ENCODE measurements at places on chromosomes 2 and 18.
A peak's percentile ranks its signal among the peaks of the same experiment; 100 is the strongest.

GRCh38 chr2:11866358-11867335 lies 120.2 kb downstream of the LPIN1 start:
- DNase-seq = no peak

GRCh38 chr2:100862081-100862480 lies 42.1 kb downstream of the NPAS2 start:
- DNase-seq = no peak

GRCh38 chr18:48320639-48320945 lies 88.6 kb downstream of the ZBTB7C start:
- peak; percentile 10 for DNase-seq

DNA sequence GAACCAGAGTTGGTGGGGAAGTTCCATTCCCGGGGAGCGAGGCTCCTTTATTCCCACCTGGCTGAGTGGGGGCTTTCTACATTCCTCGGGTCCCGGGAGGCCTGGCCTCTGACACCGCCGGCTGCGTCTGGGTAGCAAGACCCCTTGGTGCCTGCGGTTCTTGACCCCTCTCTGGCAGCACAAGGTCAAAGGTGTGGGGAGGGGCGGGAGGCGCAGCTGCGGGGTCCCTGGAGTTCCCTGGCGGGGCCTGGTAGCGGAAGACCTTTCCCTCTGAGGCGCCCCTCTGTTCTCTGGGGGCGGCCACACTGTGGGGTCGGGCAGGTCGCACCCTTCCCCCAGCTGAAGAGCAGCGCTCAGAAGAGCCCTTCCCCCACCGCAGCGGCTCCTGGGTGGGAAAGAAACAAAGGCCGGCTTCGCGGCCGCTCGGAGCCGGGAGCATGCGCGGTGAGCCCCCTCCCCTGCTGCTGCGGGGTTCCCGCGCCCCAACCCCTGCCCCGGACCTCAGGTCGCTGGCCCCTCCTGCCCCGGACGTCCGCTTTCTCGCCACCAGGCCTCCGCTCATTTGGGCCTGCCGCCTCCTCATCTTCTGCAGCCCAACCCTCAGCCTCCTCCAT lies 146.3 kb downstream of the ANKRD44 start:
- DNase-seq = no peak

DNA sequence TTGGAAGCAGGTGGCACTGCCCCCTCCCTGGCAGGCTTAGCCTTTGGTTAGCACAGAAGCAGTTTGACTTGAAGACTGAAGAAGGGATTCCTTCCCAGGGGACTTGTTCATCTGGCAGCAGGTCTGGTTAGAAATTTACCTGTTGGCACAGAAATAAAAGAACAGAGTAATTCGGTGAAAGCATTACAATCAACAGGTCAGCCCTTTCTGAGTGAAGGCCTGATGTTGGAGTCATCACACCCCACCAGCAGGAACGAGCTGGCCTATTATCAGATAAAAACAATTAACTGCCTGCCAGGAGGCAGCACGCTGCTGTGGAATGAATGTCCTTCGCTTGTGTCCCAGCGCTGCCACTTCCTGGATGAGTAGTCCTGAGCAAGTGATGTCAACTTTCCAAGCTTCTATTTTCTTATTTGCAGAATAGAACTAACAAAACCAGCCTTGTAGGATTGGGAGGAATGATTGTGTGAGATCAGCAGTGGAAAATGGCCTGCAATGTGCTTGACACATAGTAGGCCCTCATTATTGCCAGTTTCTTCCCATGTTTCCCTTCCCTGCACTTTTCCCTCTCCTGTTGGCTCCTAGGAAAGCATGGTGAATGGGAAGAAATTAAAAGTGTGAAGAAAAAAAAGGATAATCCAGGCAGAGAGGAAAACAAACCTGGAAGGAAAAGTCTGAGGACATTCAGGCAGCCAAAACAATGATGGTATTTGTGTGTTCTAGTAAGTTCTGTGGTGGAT lies 29.0 kb downstream of the LGALSL start:
- DNase-seq = peak; percentile 54

GRCh38 chr2:15730545-15731212 lies 139.0 kb downstream of the DDX1 start:
- DNase-seq = peak; percentile 71

GRCh38 chr2:190156530-190157212 lies 94.1 kb upstream of the MSTN start:
- DNase-seq = no peak

DNA sequence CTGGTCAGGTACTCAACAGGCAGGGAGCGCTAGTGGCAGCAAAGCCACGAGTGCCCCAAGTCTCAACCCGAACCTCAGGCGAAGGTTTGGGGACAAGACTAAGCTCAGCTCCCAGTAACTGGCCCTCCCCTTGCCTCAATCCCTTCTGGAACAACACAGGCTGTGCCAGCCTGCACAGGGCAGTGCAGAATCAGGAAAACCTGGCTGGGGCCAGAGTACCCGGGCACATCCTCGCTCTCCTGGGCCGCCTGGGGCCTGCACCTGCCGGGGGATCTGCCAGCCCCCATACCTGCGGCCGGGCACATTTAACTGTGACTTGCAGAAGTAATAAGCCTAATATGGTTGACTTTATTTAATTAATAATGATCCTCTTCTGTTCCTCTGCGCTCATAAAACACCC lies 60.6 kb downstream of the GBX2 start:
- DNase-seq = no peak

DNA sequence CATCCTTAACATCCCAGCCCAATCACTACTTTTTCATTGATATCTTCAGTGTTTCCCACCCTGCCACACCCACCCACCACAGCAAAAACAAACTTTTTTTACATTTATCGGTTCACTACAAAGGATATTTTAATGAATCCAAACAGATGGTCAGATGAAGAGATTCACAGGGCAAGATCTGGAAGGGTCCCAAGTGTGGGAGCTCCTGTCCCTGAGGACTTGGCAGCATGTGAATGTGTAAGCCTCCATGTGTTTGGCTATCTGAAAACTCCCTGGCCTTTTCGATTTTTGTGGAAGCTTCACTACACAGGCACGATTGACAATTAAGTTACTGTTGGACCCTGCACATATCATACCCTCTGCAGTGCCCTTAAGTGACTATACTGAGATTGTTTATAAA lies 48.1 kb upstream of the CRIM1 start:
- no peak for DNase-seq

DNA sequence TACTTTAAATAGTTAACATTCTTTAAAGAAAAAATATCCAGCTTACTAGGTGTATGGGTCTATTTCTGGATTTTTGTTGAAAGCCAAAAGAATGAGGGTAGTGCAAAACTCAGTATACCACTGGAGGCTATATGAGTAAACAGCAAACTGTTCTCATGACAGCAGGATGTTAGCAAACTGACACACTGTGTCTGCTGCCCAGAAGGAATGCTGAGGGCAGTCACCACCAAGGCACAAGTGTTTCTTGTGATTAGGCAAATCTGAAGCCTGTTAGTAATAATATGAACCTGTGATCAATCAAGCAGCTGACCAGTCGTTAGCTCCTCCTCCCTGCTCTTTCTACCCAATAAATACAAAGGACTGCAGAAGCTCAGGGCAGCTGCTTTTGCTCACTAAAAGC lies 50.5 kb upstream of the SULT1C3 start:
- no peak for DNase-seq

DNA sequence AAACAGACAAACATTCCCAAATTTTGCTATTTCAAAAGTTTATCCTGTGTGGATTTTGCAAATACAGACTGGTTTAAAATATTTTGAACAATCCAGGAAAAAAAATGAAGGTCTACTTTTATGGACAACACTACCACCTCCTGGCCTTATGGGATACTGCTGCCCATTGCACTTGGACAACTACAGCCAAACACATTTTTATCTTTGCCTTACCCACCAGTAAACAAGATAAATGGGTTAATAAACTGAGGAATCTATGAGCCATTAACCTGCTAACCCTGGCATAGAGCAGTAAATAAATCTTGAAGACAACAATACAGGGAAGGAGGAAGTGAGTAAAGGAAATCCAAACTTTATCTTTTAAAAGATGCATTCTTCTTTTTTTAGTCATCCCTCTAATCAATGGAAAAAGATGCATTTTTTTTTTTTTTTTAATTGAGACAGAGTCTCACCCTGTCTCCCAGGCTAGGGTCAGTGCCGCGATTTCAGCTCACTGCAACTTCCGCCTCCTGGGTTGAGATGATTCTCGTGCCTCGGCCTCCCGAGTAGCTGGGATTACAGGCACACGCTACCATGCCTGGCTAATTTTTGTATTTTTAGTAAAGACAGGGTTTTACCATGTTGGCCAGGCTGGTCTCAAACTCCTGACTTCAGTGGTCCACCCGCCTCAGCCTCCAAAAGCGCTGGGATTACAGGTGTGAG lies 2.1 kb upstream of the SPIRE1 start:
- peak; percentile 84 for DNase-seq

DNA sequence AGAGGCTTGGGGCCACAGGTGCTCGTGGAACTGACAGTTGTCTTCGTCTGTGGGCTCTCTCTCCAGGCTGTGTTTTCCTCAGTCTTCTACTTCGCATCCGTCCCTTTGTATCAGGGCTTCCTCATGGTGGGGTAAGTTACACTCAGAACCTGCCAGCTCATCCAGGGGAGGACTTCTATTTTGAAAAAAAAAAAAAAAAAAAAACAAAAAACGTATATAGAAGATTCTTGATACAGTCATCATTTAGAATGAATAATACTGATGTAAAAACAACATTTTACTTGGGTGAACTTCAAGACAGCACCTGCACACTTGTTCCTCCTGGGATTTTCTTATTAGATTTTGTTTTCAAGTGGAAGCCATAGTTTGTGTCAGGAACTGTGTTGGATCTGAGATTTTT lies 47.7 kb upstream of the NFATC1 start:
- DNase-seq = no peak

- no peak for DNase-seq
Measured at GRCh38 chr2:171069286-171069956, 91.3 kb downstream of the TLK1 start.

- no peak for DNase-seq
Measured at GRCh38 chr2:65096948-65097347, 33.0 kb downstream of the RAB1A start.

GRCh38 chr2:12488352-12489318 lies 228.1 kb upstream of the TRIB2 start:
- DNase-seq = peak; percentile 34

DNA sequence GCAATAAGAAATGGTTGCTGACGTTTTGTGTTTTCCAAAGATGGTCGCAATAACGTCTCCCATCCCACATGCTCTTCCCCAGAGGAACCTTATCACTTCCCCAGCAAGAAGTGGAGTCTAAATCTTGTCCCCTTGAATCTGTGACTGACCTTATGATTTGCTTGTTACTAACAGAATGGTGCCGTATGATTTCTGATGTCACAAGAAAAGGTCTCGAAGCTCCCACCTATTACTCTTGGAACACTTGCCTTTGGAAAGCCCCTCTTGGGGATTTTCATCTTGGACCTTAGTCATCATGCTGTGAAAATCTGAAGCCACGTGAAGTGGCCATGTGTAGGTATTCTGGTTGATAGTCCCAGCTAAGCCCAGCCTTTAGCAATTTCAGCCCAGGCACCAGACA lies 86.2 kb upstream of the GLS start:
- no peak for DNase-seq

DNA sequence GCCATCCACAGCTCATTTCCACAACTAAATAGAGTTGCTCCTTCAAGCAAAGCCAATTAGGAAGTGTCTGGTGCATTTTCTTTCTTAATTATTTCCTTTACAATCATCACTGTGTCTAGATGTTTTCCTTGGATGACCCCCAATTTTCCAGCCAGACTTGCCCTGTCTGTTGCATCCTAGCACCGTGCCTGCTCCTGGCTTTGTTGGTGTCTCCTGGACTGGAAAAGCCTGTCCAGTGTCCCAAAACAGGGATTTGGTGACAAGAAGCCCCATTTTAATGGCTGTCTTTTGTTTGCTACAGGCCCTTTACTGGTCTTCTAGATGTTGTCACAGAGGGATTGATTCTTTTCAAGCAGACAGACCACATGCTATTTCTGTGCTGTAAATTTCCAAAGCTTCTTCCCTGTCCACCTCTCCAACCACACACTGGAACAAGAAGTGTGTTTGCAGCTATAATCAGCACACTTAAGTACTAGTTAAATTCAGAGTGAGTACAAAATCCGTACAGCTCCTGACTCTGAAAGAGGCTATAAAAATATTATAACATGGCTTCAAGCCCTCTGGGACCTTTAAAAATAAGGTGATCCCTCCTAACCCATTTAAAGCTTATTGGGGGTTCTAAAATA lies 38.4 kb downstream of the RNF144A start:
- no peak for DNase-seq

DNA sequence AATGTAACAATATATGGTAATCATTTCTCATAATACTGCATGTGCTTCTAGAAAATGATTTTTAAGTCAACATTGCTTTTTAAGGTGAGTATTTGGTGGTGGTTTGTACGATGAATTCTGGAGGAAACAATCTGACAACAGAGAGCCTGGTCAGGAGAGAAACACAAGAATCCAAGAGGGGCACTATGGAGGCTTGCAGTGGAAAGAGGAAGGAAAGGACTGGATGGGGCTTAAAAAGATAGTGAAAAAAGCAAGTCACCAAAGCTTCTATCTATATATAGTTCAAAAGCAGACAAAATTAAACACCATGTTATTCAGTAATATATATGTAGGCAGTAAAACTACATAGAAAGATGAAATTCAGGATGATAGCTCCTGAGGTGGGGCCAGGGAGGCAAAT lies 109.4 kb upstream of the SERTAD2 start:
- peak; percentile 42 for DNase-seq

DNA sequence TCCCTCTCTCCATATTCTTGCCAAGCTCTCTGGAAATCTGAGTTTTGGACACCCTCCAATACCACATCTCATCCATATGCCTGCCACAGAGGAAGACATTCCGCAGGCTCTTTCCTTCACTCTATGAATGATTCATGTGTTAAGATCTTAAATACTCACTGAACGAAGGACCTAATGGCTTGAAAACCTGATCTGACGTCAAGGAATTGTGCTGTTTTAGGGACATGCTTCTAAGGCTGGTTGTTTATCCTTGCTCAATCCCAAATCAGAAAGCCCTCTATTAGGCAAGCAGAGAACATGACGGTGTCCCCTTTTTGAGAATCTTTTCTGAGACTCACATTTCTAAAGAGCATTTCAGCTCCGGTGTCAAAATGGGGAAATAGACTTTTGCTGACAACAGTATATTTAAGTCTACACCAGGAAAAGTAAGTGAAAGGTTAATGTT lies 83.7 kb upstream of the GALNT5 start:
- DNase-seq = no peak

- DNase-seq = no peak
Measured at GRCh38 chr2:150528861-150529801, 41.7 kb upstream of the RND3 start.

DNA sequence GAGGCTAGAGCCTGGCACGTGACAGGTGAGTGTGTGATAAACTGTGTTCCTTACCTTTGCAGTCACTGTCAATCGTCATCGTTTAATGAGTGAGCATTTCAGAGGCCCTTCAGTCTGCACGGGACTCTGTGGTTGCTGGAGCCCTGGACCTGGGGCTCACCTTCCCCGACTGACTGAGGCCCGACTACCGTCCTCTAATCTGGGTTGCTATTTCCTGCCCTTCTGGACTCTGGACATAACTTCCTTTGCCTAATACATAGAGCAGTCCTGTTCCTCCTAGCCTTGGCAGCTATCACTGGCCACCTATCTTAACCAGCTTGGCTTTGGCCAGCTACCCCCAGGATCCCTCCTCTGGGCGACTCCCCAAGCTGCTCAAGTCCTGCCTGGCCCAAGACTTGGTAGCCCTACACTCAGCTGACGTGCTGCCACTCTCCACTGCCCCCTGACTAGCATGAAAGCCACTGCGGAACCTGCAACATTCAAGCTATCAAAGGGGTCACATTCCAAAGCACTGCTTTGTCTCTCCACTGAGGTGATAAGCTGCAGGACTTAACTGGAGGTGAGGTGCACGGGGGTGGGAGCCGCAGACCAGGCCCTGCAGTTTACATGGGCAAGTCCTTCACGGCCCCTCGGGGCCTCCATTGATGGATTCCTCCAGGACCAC lies 11.1 kb upstream of the RAB17 start:
- no peak for DNase-seq

- no peak for DNase-seq
Measured at GRCh38 chr2:209582281-209582680, 158.4 kb downstream of the MAP2 start.
